Stimulated activated CD8-positive, alpha-beta memory T cell treated with anti-CD3 and anti-CD28 coated beads, Interleukin-12 subunit alpha, Interleukin-12 subunit beta, amount 100 ng/mL, for 1 hour (primary cell): ENCODE measurements at places on chromosomes 3 and 15.
A peak's percentile ranks its signal among the peaks of the same experiment; 100 is the strongest.

- DNase-seq, result no peak
Measured at GRCh38 chr3:155037508-155038202, 42.5 kb upstream of the MME start.

DNA sequence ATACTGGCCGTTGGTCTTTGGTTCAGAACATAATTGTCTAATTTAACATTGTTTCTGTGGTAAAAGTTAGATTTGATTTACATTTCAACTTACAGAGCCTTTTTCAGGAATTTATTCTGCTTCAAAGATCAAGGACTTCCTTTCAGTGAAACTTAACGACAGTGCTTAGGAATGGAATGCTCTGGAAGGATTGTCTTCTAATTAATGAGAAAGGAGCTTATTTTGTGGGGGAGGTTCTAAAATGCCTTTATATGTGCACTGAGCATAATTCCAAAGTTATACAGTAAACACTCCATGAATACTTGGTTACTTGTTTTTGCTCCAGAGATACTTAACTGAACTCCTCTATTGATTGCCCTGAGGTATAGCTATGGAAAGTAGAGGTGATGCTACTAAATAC is 75.7 kb downstream of the CACNA1D start:
- DNase-seq, result no peak

DNA sequence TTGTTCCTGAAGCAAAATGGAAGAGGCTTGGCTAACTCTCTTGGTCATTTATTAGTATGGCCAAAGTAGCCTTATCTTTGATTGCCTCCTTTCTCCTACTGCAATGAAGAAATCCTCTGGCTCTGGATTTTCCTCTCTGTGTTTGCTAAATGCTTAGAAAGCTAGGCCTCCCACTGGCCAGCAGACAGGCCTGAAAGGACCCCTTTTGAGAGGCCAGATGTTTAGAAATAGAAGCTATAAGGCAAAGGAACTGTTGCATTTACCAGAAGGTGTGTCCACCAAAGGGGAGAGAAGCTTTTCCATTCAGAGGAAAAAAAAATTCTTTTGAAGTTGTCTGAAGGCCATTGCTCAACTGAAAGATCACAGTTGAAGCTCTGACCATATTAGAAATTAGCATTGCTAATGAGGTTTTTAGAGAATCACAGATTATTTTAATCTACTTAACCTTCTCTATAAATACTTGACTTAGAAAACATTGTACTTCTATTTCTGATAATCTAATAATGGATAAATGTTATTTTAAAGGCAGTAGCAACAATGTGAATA is 160.8 kb downstream of the SYNPR start:
- DNase-seq, result no peak

DNA sequence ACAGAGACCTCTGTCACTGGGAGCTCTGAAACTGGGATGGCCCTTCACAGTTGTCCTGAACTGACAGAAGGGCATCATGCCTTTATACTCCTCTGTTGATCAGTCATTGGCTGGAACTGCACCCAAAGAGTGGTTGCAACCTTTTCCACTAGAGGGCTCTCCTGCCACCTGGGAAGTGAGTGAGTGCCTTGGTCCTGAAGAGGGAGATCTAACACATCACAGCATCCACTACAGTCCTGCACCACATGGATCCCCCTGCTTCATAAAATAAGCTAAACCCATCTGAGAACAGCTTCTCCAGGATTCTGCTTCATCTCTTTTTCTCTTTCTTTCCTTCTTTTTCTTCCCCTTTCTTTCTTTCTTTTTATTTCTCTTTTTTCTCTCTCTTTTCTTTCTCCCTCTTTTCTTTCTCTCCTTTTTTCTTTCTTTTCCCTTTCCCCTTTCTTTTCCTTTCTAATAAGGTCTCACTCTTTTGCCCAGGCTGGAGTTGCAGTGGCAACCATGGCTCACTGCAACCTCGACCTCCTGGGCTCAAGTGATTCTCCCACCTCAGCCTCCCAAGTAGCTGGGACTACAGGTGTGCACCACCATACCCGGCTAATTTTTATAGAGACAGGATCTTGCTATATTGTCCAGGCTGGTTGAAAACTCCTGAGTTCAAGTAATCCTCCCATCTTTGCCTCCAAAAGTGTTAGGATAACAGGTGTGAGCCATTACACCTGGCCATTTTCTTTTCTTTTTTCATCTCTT is 42.8 kb upstream of the RAF1 start:
- peak; percentile 22 for DNase-seq

DNA sequence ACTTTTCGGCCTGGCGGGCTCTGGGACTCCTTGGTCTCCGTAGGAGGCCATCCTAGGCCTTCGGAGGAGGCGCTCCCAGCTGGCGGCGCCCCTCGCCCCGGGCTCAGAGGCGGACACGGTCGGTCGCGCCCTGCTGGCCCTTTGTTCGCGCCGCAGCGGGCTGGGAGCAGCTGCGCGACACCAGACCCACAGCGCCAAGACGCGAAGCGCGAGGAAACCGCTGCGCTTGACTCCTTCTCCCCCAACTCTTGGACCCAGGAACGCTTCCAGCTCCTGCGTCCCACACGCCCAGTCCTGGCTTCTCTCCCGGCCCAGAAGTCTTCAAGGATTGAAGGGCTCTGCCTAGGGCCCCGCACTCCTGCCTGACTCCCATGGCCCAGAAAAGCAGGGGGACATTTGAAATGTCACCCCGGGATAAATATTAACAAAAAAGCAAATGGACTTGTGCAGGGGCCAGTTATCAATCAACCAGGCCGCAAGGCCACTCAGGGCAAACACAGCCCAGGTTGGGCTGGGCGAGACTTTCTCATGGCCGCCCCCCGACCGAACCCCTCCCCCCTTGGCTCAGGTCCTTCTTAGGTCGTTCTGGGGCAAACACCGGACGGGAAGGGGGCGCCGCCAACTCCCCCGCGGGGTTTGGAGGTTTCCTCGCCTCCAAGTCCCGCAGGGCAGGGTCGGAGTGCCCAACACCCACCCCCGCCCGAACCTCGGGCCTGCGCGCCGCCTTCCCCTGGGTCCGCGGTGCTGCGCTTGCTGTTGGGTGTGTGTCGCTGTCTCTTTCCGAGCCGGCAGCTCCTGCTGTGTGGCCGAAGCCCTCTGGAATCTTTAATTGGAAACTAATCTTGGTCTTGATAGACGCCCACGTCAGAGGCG is 5.1 kb downstream of the ONECUT1 start:
- DNase-seq, result no peak

DNA sequence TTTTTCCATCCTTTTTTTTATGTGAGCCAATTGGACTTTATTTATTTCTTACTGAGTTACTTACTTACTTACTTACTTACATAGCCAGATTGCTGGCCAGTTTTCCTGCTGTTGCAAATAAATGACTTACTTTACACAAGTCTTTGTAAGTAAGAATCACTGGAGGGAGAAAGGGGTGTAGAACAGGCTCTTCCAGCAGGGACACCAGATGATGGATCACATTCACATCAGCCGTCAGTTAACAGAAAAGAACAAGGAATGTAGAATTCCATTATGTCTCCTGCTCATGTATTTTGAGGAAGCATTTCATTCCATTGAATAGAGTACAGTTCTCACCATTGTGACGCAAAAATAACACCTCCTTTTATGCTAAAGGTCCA is 188.6 kb downstream of the FNDC3B start:
- no peak for DNase-seq

GRCh38 chr15:76932135-76932966 is 802 bp downstream of the RCN2 start:
- DNase-seq, result no peak

DNA sequence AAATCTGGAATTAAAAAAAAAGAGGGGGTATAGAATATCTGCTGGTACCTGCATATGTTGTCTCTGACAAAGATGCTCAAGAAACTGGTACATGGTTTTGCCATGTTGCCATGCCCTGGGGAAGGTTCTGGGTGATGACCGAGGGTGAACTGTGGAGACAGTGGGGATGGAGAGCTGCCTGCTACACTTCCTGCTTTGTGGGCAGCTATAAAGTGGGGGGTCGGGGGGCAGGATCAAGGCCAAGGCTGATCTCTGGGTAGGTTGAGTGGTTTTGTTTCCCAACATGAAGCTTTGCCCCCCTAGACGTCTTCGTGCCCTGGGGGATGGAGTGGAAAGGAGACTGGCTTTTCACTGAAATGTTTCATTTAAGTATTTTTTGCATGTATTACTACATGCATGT is 74.6 kb downstream of the IQSEC1 start:
- no peak for DNase-seq

GRCh38 chr3:179688850-179689249 is 36.0 kb downstream of the USP13 start:
- no peak for DNase-seq
